ENCODE measurements at places on chromosomes 2 and 18.

- DNase-seq, result no peak
Measured at GRCh38 chr2:8987410-8987809, 16.1 kb downstream of the MBOAT2 start.

DNA sequence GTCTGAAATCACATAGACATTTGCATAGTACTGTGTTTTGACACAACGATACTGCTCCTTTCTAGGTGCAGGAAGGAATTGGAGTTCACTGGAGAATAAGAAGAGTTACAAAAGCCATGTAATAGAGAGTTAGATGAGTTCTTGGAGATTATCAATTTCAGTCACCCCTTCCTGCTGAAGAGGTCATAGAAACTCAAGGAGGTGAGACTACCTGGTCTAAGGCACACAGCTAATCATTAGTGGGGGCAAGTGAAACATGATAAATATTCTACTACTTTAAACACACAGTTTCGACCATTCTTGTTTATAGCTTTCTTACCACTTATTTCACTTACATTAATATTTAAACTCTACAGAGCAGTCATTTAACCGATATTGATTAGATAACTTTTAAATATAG, 286.9 kb upstream of the NXPH2 start:
- DNase-seq, result no peak

GRCh38 chr2:31058096-31059035, 79.9 kb downstream of the GALNT14 start:
- no peak for DNase-seq

DNA sequence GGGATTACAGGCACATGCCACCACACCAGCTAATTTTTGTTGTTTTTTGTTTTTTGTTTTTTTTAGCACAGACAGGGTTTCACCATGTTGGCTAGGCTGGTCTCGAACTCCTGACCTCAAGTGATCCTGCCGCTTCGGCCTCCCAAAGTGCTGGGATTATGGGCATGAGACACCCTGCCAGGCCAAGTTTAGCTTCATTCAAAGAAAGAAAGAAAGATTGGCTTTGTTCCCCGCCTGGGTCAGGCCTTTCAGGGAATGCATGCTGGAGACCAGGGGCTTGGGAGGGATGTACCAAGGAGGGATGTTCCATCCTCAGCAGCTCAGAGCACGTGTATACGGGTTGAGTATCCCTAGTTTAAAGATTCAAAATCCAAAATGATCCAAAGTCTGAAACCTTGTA, 283.0 kb downstream of the ALPK2 start:
- no peak for DNase-seq

DNA sequence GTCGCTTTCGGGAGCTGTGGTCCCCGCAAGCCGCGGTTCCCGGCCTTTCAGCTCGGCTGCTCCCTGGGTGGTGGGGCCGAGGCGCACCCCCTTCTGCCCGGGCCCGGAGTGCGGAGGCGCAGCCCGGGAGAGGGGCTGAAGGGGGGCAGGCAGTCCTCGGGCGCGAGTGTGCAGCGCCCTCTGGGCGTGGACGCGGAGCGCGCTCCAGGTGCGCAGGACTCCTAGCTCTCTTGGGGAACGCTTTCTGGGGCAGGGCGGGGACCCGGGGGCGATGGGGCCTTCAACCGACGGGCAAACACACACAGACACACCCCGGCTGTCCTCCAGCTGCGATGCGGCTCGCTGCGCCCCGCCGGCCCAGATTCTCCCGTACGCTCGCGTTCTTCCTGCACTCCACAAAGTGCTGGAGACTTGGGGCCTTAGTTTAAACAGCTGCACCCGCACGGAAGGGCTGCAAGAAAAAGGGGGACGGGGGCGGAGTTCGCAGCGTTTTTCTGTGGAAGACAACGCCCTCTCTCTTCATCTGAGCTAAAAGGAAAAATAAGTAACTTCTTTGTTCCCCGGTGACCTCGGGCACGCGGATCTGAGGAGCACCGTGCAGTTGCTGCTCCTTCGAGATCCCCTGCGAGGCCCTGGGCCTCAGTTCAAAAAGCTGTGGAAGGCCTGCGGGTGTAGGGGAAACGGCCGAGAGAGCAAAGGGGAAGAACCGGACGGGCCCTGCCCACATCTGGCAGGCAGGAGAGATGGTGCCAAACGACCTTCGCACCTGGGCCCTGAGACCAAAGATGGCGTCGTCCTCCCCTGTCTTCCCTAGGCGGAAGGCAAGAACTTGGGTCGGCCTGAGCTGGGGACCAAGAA, 593 bp upstream of the SDC1 start:
- DNase-seq, result peak; percentile 8

- DNase-seq, result no peak
Measured at GRCh38 chr18:24552218-24552617, 91.8 kb downstream of the HRH4 start.

DNA sequence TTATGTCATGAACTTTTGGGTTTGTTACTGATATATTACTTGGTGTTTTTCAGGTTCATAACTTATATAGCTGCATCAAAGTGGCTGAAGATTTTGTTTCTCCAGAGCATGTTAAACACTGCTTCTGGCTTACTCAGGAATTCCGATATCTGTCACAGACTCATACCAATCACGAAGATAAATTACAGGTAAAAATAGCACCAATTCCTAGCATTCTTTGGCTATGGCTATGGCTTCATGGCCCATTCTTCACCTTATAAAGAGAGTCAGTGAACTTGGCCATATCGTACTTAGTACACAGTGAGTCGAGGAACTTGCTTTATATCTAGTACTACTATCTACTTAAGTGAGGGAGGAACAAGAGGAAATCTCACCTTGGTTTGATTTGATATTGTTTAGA, 49.9 kb downstream of the KDM3A start:
- no peak for DNase-seq

DNA sequence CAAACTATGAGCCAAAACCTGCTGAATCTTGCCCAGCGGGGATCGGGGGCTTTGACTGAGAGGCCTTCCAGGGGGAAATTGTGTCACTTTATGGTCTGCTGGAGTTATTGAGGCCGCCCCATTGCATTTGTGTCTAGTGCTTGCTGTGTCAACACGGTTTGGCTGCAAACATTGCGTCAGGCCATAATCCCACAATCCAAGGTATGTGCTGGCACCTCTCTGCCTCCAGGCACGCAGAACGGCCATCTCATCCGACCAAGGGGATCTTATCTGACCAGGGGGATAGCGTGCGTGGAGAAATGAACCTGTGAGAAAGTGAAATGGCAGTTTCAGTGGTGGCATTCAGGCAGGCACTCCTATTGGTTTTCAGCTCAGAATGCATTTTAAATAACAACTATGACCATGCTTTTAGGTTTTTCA, 18.1 kb upstream of the LYPD6B start:
- DNase-seq, result no peak

DNA sequence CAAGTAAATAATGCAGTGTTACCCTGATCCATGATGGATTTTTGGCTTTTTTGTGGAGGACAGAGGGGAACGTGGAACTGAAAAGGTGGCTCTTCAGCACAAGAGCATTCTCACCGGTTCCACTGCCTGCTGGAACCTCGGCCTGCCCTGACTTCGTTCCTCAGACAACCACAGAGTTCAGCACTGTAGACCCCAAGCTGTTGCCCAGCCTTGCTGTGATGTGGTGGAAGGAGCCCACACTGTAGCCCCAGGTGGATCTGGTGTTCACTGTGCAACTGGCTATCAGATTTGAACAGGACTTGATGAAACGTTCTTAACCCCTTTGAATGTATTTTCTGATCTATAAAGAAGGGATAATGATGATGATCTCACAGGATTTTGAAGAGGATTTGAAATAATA, 293.5 kb downstream of the TRIB2 start:
- no peak for DNase-seq

DNA sequence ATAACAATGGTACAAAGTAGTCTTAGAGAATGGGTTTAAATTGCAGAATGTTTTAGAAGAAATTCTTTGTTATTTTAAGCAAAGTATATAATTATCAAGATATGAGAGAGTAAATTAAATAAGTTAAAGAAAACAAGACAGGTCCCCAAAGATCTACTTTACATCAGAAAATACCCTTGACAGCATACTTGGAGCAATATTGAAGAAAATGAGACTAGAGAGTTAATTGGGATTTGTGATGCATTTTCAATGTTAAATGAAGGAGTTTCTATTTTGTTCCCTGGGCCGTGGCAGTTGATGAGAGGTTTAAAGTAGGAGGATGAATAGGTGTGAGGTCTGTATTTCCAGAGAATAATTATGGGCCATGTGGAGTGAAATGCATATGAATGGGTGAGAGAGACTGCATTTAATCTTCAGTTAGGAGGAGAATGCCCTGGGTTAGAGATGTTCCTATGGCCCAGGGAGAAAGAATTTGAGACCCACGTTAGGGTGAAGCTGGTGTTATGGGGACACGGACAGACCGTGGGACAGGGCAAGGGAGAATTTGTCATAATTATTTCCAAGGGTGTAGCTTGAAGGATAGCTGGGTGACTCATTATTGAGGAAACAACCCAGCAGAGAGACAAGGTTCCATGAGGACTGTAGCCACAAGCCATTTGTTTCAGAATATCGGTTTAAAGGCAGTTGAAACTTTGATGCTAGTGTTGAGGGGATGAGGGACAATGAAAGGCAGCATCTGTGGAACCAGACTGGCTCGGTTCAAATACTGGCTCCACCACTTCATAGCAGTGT, 22.7 kb downstream of the MGAT5 start:
- DNase-seq, result no peak

DNA sequence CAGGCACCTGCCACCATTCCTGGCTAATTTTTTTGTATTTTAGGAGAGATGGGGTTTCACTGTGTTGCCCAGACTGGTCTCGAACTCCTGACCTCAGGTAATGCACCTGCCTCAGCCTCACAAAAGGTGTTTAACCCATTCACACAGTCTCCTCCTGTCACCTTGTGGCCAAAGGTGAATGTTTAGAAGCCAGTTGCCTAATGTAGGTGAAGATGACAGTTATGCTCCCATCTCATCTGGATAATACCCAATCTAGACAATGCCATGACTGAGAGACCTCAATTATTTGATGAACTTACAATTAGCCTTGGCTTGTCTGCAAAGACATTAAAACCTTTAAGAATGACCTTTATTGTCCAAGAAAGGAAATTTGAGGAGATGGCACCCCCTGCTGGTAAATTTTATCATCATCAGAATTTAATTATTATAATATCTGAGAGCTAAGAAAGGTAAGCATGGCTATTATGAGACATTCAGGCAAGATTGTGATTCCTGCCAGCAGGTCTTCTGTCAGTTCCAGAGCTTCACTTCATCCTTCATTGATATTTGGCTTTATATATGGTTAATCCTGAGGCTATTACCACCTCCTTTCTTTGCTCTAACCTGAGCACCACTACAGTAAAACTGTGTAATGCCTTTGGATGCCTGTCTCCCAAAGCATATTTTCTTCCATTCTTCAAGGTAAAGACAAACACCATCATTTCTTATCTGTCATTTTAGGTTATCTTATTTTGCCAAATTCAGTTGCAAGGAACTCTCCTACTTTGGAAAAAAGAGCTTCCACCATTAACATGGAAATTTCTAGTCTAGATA, 117.6 kb downstream of the FAM124B start:
- peak; percentile 50 for DNase-seq

DNA sequence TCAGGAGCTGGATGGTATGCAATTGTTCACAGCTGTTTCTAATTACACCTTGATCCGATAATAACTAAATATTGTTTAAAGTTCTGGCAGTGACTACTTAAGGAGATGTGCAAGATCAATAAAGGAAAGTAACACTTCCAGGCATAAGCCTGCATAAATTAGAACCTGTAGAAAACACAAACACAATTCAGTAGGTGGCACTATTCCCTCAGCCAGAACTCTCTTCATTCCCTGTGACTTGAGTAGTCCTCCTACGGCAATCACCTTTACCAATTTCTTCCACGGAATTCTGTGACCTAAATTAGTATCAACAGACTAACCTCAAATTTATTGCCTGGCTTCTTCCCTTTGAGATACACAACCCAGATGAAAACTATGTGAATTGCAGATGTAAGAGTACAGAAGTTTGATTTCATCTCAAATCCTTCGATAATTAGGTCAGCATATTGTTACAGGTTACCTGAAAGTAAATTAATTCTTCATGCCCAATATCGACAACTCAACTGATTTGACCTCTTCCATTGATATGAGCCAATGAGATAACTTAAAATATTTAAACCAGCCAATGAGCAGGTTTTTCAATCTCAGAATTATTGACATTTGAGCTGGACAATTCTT, 137.8 kb downstream of the PID1 start:
- DNase-seq, result no peak

- no peak for DNase-seq
Measured at GRCh38 chr2:196515051-196515450, 124.5 kb upstream of the CCDC150 start.

- no peak for DNase-seq
Measured at GRCh38 chr2:62738981-62739936, 33.7 kb downstream of the EHBP1 start.

DNA sequence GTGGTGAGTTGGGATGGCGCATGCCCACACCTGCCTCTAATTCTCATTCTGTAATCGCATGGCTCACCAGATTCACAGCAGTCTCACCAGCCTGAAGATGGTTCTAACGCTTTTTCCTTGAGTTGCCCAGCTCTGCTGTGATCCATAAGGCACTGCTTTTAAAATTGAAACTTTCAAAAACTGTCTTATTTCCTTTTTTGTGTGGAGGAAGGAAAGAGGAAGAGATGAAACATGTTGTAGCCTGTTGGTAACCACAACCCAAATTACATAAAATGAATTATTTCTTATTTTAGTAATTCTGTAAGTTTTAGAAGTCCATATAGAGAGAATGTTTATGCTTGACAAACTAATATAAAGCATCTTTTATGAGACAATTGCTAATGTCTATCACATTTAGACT, 165.4 kb downstream of the RBM43 start:
- no peak for DNase-seq

GRCh38 chr2:190528521-190529001, 6.0 kb downstream of the NEMP2 start:
- no peak for DNase-seq
